Activated effector memory CD4-positive, alpha-beta T cell treated with Interleukin-2 at 50 U/mL for 16 hours (primary cell): ENCODE measurements at places on chromosomes 11 and 22.

- no peak for DNase-seq
Measured at GRCh38 chr11:32421992-32422391, 13.3 kb downstream of the WT1 start.

DNA sequence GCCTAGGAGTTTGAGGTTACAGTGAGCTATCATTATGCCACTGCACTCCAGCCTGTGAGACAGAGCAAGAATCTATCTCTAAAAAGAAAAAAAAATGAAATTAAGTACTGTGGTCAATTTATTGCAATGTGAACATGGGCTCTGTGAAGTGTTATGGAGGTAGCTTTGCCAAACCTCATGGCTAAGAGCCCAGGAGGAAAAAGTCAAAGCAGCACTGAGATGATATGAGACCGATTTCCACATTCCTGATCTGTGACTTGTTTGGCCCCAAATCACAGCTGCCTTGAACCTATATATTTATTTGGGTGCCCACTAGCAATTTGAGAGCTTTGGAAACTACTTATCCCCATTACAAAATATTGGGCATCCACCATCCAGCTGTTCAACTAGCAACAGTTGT, 29.8 kb upstream of the TMEM135 start:
- no peak for DNase-seq

DNA sequence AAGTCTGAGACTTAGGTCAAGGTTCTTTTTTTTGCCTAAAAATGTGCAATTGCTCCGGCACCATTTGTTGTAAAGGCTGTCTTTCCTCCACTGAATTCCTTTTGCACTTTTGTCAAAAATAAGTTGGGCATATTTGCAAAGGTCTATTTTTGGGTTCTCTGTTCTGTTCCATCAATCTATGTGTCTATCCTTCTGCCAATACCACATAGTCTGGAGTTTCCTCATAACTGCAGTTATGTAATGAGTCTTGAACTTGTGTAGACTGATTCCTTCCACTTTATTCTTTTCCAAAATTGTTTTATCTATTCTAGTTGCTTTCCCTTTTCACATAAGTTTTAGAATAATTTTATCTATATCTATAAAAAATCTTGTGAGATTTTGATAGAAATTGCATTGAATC, 6.7 kb downstream of the KCNJ5 start:
- DNase-seq: no peak

DNA sequence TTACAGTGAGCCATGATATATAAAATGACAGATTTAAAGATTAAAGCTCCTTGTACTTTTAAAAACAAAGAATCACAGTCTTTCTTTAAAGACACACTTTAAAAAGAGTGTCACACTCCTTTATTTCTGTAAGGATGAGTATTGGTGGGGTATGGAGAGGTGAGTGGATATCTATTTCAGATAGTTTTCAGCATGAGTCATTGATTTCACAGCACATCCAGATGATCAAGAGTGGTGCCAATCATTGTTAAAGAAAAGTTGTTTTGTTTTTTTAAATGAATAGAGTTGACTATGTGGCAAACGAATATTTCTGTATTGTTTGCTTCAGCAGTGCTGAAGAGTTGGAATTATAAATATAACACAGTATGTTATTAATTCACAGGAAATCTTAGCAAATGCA, 52.5 kb downstream of the FAR1 start:
- DNase-seq: no peak

DNA sequence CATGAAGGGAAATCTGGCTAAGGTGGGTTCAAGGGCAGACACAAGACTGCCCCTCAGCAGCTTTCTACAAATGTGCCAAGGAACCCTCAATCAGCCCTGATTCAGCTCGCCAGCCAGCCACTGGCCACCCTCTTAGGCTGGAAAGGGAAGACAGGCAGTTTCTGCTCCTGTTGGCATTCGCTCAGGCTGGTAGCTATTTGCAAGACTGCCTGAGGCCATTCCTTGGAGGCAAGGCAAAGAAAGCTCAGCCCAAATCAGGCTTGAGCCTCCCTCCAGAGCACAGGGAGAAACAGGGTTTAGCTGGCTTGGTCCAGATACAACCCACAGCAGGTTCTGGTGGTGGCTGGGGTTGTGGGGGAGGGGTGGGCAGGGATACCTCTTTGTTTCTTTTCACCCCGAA, 19.2 kb downstream of the TP53I11 start:
- DNase-seq: no peak

GRCh38 chr11:128752379-128752778, 58.5 kb downstream of the FLI1 start:
- DNase-seq: no peak

- peak; percentile 18 for DNase-seq
Measured at GRCh38 chr11:34052608-34053160, 1.2 kb downstream of the CAPRIN1 start.

DNA sequence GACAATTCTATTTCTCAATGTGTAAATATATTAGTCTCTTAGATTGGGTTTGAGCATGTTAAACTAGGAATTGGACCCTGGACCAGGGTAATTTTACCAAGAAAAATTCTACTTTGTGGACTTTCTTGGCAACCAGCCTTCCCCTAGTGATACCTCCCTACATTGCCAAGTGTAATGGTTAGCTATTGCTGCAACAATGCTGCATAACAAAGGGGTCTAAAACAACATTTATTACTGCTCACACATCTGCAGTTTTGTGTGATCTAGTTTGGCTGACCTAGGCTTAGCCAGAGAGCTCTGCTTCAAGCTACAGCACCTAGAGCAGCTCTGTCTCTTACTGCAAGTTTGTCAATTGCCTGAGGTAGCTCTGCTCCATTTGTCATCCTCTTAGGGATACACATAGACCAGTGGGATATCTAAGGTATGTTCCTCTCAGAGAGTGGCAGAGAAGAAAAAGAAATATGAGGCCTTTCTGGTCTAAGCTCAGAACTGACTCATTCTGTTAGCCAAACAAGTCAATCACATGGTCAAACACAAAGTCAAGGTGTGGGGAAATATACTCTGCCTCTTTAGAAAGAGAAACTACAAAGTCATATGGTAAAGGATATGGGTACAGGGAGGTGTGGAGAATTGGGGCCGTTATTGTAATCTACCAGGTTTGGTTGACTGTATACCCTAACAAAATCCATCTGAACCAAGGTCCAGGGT, 2.0 kb upstream of the LAYN start:
- no peak for DNase-seq

- peak; percentile 23 for DNase-seq
Measured at GRCh38 chr11:3165152-3165705, at the start of gene OSBPL5. OSBPL5 (minus strand) TSS chr11:3165310; CDS start chr11:3129148, 36,162 bp downstream.

GRCh38 chr11:68351450-68352275, 39.3 kb downstream of the LRP5 start:
- DNase-seq: no peak

DNA sequence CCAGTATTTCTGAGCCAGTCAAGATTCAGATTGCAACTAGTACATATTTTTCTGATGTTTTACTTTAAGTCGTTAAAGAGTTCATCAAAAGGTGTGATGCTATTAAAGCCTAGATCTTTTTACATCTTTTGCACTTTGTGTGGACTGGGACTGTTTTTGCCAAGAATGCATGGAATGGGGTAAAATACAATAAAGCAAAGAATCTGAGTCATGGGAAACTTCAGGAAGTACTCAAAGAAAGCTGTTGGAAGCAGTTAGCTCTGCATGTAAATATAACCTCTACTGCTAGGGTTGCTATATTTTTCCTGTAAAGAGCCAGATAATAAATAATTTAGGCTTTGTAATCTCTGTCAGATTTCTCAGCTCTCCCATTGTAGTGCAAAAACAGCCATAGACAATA, 20.9 kb downstream of the ATXN10 start:
- DNase-seq: no peak

DNA sequence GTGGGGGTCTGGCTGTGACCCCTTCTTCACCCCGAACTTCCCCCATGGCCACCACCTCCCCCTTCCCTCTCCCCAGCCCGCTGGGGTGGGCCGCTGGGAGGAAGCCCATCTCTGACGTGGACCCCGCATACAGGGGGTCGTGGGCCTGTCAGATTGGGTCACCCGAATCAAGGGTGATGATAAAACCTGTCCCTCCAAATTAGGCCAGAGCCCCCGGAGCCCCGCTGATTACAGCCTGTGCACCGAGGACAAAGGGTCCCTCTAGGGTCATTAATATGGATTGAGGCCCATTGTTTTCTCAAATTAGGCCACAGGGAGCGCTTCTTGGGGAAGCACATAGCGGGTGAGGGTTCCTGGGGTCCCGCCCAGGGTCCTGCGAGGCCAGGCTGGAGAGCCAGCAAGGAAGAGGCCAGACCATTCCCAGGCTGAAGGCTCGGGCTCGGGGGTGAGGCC, 4.9 kb upstream of the LINC01488 start:
- DNase-seq: no peak

DNA sequence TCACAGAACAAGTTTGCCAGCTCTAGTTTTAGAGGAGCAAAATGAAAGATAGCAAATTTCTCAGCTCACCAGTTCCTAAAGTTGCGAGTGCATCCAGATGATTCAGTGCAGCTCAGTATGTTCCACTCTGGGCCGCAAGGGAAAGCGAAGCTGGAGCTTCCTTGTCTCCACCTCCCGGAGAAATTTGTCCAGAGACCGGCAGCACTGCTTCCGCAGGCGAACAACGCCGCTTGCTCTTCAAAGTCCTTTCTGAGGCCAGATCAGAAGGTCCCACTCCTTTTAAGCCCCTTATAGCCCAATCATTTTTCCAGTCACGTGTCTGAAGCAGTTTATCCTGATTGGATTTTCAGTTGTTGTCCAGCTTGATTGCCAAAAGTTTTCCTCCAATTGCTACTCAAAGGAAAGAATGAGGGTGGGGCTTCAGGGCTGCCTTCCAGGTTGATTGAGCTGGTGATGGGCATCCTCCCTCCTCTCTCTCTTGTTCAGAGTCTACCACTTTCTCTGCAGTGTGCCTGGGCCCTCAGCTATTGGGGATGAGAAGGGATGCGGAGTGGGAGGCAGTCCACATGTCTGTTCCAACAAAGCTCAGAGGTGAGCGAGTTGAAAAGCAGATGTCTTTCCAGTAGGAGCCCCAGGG, at the start of gene ZNF280A:
ZNF280A (minus strand) TSS at position 251 of the 637 bp plus-strand sequence. CDS start 4,640 bp downstream, outside the sequence.
- no peak for DNase-seq

GRCh38 chr11:10294290-10294953, 403 bp upstream of the SBF2 start:
- no peak for DNase-seq

DNA sequence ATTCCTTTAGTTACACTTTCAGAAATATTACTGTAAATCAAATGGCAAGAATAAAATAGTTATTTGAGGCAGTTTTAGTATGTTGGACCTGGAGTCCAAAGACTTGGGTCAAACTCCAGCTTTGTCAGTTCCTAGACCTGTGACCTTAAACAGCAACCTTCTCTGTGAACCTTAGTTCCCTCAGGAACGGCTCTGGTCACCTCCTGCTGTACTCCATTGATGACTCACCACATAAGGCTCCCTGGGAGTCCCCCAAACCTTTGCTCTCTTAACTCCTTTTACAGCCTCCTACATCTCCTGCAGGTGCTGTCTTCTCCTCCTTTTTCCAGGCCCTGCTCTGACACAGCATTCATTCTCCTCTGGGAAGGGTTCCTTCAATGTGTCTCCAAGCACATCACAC, 29.1 kb downstream of the LIMK2 start:
- DNase-seq: no peak

DNA sequence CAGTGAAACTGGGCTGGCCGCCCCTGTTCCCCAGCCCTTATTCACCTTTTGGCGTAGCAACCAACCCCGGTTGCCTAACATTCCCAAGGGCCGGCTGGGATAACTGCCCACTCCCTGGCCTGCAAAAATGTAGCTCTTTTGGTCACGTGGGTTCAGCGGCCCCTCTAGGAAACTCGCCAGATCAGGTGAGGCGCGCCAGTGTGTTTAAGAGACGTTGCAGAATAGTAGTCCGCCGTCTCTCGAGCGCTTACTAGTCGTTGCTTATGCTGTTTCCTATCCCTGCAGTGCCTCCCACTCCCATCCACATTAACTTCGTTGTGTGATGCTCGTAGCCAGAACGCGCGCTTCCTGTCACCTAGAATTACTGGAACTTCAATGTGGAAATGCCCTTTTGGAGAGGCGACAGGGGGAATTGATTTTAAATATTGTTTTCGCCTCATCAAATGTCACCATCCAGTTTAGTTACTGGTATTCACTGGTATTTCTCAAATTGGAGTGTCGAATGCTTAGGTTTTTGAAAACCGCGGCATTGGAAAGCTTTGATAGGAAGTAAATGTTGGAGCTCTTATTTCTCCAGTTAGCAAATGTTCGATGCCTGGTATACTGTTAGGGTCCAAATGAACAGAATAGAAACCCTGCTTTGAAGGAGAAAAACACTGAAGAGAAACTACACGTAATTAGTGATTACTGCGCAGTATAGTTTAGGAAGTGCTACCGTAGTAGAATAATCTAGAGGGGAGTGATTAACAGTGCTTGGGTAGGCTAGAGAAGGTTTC, 823 bp downstream of the CEP57 start:
- peak; percentile 36 for DNase-seq

DNA sequence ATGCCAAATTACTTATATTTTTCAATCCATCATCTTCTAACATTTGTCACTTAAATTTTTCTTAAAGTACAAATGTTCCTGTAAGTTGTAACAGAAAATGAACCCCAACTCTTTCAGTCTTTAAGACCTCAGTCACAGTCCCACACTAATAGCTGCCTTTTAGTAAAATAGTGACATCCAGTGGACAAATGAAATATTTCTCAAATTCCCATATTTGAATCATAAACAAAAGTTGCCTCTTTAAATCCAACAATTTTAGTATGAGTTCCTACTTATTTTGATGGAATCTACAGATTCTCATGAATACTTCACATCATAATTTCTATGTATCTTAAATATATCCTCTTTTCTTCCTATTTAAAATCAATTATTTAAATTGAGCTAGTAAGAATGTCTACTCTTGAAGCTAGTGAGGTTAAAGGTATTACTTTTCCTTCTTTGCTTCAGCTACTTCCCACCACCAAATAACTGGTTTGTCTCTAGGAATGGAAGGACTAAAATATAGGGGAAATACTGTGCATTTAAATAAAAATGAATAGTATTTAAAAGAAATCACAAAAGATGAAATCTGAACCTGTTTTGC, 9.2 kb downstream of the LIN7C start:
- no peak for DNase-seq

- no peak for DNase-seq
Measured at GRCh38 chr11:69463181-69463994, 18.1 kb upstream of the LINC01488 start.

- no peak for DNase-seq
Measured at GRCh38 chr11:44257338-44258189, 52.4 kb downstream of the ALX4 start.
